CD4-positive, alpha-beta memory T cell (primary cell): ENCODE measurements at places on chromosomes 6 and 20.
A peak's percentile ranks its signal among the peaks of the same experiment; 100 is the strongest.

- DNase-seq = no peak
Measured at GRCh38 chr20:10537850-10538480, 102.9 kb downstream of the SLX4IP start.

GRCh38 chr20:50308513-50309279 lies 118.1 kb downstream of the CEBPB start:
- DNase-seq = no peak

DNA sequence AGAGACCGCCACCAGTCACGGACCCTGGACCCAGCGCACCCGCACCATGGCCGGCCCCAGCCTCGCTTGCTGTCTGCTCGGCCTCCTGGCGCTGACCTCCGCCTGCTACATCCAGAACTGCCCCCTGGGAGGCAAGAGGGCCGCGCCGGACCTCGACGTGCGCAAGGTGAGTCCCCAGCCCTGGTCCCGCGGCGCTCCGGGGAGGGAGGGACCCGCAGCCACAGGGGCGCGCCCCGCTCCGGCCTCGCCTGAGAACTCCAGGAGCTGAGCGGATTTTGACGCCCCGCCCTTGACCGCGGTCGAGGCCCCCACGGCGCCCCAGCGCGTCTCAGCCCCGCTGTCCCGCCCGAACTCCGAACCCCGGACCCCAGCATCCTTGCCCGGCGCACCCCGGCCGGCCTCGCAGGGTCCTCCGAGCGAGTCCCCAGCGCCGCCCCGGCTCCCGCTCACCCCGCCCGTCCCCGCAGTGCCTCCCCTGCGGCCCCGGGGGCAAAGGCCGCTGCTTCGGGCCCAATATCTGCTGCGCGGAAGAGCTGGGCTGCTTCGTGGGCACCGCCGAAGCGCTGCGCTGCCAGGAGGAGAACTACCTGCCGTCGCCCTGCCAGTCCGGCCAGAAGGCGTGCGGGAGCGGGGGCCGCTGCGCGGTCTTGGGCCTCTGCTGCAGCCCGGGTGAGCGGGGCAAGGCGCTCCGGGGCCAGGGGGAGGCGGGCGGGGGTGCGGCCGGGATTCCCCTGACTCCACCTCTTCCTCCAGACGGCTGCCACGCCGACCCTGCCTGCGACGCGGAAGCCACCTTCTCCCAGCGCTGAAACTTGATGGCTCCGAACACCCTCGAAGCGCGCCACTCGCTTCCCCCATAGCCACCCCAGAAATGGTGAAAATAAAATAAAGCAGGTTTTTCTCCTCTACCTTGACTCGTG lies at the start of gene OXT:
OXT (plus strand) TSS at position 11 of the 920 bp plus-strand sequence; CDS start at position 47, 36 bp downstream.
- DNase-seq = peak; percentile 68

- DNase-seq = no peak
Measured at GRCh38 chr6:41713650-41714291, 21.6 kb downstream of the TFEB start.

DNA sequence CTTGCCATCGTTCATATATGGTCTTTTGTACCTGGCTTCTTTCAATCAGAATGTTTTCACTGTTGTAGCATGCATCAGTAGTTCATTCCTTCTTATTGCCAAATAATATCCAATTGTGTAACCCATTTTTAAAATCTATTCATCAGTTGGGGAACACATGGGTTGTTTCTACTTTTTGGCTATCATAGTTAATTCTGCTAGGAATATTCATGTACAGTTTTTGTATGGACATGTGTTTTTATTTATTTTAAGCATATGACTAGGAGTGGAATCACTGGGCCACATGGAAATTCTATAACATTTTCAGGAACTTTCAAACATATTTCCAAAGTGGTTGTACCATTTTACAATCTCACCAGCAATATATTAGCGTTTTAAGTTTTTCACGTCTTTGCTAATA lies 187.4 kb upstream of the PRND start:
- DNase-seq = no peak

DNA sequence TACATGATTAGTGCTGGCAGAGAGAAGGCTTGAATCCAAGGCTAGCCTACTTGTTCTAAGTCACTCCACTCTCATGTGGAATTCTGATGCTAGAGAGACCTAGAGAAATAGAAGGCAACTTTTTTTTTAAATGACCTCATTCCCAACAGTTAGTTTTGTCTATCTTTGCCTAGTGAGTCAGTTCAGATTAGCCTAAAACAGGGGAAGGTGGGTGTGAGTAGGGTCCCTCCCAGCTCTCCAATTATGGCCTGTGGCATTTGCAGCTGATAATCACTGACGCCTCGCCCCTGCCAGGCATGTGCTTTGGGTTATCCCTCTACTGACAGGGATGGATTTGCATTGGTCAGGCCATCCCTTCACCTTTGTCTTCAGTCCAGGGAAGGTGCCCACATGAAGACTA lies 13.6 kb downstream of the TXLNB start:
- no peak for DNase-seq

DNA sequence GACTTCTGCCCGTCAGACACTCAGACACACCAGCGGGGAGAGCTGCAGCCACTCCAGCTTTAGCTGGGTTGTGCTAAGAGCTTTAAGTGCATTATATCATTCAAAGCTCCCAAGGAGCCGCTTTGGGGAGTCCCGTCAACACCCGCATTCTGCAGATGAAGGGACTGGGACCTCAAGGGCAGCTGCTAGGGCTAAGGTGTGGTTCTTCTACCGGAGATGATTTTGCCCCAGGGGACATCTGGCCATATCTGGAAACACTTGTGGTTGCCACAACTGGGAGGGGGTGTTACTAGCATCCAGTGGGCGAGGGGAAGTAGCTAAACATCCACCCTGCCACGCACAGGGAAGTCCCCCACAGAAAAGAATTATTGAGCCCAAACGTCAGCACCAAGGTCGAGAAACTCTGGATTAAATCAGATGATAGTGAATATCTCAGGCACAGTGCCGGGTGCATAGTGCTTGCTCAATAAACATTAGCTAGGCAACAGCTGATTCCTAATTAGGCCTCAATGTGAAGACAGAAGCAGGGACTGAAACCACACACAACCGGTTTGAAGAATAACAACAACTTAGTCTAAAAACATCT lies 29.6 kb downstream of the PMEPA1 start:
- DNase-seq = no peak

DNA sequence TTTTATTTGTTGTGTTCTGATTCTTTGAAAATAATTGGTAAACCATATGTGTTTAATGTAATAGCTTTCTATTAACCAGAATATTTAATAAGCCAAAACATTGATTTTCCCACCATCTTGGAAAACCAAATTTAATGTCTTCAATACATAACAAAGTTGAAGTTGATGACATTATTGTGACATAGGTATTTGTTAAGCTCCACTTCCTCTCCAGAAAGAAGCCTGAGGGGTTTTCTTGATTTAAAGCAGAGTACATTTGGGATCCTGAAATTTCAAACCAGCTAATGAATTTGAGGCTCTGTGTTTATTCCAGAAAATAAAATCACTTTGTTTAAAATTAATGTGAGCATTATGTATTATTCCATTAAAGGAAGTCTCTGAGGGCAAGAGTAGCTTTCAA lies 106.3 kb downstream of the PERP start:
- DNase-seq = no peak

- DNase-seq = no peak
Measured at GRCh38 chr6:109117346-109118035, 22.2 kb downstream of the CEP57L1 start.

DNA sequence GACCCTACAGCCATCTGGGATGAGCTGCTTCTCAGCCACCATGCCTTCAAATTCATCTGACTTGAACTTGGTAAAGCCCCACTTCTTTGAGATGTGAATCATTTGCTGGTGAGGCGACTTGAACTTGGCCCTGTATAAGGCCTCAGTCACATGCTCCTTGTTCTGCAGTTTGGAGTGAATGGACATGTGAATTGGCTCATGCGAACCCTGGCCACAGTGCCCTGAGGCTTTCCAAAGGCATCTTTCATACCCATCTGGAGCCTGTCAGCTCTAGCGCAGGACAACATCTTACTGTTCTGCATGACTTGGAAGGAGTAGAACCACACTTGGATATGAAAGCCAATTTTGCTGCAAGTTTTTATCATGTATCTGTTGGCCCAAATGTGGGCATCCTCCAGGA lies 244.0 kb upstream of the FAM83B start:
- no peak for DNase-seq

- DNase-seq = peak; percentile 58
Measured at GRCh38 chr20:34037121-34037520, 43.4 kb downstream of the RALY start.

GRCh38 chr20:17495826-17496225 lies 35.4 kb downstream of the BFSP1 start:
- DNase-seq = no peak

DNA sequence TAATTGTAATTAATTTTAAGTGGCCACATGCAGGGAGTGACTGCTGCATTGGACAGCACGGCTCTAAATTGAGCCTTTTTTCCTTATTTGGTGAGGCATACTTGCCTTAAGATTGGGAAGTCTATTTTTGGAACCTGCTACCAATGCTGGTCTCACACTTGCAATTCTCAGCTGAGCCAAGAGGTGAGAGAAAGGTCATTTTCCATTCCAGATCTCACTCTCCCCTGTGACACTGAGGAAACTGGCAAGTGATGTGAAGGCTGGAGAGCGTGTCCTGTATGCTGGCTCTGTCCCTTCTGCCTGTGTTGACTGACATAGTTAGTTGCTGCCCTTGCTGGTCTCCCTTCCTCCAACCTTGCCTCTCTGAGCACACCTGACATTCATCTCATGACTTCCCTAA lies 735 bp upstream of the MOG start:
- no peak for DNase-seq

DNA sequence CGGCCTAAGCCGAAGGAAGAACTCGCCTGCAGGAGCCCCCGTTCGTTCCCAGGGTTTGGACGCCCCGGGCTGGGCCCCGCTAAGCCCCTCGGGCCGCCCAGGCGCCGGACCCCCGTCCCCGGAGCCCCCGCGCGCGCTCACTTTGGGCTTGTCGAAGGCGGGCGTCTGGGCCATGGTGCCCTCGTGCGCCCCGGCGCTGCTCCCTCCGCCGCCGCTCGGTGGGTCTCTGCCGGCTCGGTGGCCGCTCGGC lies 140 bp downstream of the ADA start:
- no peak for DNase-seq

- no peak for DNase-seq
Measured at GRCh38 chr6:151058021-151058733, 181.6 kb upstream of the AKAP12 start.

DNA sequence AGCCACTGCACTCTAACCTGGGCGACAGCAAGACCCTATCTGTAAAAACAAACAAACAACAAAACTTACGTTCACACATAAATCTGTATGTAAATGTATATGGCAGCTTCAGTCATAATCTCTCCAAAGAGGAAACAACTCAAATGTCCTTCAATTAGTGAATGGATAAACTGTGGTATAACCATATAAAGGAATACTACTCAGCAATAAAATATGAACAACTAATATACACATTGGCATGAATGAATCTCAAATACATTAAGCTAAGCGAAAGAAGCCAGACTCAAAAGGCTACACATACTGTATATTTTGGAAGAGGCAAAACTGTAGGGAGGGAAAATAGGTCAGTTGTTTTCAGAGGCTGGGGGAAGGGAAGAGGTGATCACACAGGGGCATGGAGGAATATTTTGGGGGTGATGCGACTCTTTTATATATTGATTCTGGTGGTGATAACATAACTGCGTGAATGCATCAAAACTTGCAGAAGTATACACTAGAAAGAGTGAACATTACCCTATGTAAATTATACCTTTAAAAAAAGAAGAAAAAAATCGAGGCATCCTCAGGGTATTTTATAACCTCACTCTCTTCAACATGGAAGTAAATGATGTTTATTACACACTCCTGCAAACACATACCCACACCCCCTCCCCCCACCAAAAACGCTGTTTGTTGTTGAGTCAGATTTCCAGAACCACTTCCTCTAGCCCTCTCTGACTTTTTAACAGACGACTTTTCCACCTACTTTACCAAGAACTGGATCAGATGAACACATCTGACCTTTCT lies 115.2 kb upstream of the RNF24 start:
- peak; percentile 47 for DNase-seq

DNA sequence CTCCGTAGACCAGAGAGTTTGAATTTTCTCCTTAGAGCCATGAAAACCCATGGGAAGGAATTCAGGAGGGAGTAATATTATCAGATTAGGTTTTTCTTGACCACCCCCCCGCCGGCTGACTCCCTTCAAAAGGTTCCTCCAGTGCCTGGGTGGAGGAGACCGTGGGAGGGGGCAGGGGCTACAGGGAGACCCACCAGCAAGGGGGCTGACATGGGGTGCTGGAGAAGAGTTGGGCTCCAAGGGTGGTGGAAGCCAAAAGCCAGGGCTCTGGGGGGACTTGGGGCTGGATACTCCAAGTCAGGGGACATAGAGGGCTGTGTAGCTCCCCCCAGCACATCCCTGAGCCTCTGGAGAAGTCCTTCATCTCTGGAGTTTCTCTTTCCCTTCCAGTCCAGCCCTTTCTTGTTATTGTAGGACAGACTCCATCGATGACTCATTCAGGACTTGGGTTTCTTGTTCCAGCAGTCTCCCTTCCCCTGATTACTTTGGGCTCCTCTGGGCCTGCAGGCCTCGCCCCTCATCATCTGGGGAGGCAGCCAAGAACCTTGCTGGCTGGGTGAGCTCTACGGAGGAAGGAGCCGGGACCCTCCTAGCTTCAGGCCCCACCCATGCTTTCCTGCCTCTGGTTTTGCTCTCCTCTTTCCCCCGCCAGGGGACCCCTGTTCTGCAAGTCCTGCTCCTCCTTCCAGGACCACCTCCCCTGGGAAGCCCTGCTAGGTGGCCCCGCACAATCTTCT lies 10.5 kb upstream of the KIAA1755 start:
- no peak for DNase-seq

DNA sequence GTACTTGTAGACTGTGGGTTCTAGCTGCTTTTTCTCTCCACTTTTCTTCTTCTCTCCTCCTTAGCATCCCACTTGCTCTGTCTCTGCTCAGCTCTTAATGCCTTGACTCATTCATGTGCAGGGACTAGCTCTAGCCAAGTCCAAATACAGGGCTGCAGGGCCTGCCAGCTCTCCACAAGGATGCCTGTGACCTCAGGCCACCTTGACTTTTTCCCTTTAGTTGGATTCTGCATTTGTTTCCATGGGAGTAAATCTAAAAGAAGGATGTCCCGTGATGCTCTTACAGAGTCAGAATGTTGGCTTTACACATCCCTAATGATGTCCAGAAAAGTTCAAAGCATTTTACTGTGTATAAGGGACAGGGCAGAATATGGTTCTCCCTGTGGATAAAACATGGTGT lies 101.8 kb upstream of the PREP start:
- no peak for DNase-seq

GRCh38 chr6:161444464-161444863 lies 170.6 kb upstream of the AGPAT4 start:
- no peak for DNase-seq

DNA sequence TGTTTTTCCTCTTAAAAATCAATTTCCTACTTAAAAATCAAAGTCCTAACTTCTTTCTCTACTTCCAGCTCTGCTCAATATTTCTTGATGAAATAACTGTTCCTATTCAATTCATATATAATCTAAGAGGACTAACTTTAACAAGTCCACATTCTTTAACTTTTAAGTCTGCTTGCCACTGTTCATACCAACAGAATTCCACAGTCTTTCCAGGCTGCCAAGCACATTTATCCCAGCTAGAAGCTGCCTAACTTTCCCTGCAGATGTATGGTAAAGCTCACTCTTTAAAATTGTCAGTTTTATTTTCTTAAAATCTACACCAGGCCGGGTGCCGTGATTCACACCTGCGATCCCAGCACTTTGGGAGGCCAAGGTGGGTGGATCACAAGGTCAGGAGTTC lies 11.5 kb downstream of the CALHM6 start:
- DNase-seq = no peak
